ENCODE measurements at places on chromosomes 11 and 22.

- DNase-seq, result no peak
Measured at GRCh38 chr11:59173964-59174663, 2.2 kb downstream of the DTX4 start.

- DNase-seq, result no peak
Measured at GRCh38 chr22:41863472-41863871, 30.6 kb downstream of the SREBF2 start.

- peak; percentile 44 for DNase-seq
Measured at GRCh38 chr11:118841469-118842242, 42.0 kb upstream of the CXCR5 start.

GRCh38 chr11:92449222-92449621 lies 224.6 kb downstream of the FAT3 start:
- no peak for DNase-seq

- DNase-seq, result no peak
Measured at GRCh38 chr11:64144587-64145472, 21.1 kb downstream of the MACROD1 start.

DNA sequence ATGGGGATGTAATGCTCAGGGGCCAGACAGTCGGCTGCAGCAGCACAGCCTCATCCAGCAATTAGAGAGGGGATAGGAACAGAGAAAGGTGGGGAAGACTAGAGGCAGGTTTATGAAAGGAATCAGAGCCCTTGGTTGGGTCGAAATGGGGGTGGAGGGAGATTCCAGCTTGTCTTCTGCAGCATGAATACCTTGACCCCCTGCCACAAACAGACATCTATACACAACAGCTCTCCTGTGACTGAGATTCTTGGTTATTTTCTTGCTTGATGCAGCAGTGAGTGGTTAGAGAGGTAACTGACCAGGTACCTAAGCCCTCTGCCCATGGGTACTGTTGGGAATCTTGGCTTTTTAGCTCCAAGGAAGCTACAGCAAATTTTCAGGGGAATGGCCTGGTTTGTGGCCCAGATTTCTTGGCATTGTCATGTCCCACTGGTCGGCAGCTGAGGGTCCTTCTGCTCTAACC lies at the start of gene TRIM49D1:
TRIM49D1 (minus strand) TSS at position 51 of the 466 bp plus-strand sequence. CDS start 4,535 bp downstream, outside the sequence.
- no peak for DNase-seq

- DNase-seq, result no peak
Measured at GRCh38 chr11:69466039-69466438, 15.4 kb upstream of the LINC01488 start.

DNA sequence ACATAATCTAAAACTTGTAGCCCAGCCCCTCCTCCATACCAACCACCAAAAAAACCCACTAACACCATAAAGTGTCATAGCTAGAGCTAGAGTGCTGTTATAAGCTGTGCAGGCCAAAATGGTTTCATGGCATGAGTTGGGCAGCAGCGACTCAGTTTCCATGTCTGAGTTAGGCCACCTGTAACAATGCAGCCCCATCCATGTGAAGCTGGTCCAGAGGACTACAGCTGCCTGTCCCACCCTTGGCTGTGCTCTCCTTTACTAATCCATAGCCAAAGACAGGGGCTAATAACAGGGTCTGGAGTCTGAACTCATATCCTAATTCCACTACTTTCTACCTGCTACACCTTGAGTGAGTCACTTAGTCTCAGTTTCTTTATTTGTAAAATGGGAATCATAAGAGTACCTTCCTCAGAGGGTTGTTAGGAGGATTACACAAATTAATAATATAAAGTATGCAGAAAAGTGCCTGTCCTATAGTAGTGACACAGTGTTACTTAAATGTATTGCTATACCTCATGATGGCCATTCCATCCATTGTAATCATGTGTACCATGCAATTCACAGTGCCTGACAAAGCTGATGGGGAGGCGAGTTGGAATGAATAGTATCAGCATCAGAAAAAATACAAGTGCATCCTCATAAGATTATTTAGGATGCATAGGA lies 20.6 kb downstream of the KCNQ1OT1 start:
- no peak for DNase-seq

DNA sequence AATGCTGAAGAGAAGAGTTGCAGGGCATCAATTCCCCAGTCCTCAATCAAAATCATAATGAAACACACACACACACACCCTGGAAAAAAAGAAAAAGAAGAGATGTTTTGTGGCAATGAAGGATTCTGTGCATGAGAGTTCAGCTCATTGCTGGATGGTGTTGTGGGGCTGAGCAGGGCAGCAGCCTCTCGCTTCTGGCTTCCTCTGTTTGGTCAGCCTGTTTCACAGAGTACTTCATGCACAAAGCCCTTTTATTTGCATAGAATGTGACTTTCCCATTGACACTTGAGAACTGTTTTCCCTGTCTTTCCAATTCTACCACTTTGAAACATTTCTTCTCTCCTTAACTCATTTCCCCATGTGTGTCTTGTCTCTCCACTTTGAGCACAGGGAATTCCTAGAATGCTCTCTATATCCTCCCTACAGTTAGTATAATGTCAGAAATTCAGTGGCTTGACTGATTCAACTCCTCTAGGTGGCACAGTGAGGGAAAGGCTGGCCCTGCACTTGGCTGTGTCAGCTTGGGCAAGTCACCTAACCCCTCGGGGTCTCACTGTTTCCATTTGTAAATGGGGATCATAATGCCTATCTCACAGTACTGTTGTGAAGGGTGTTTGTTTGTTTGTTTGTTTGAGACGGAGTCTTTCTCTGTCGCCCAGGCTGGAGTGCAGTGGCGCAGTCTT lies 25.4 kb upstream of the BSX start:
- no peak for DNase-seq

DNA sequence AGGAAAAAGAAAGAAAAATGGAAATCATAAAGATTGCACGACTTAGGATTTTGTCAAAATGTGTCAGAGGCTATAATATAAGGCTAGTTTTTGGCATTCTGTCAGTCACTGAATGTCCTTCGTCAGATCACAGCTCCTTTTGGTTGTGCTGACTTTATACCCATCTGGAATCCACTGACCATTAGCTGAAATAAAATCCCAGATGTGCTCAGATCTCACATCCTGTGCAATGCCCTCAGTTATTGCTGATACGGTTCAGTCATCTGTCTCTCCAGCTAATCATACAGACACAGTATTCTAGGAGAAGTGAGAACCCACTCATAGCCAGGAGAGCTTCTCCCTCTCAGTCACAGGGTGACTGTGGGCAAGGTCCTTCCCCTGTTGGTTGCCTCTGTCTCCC lies 11.5 kb downstream of the CD44 start:
- no peak for DNase-seq

DNA sequence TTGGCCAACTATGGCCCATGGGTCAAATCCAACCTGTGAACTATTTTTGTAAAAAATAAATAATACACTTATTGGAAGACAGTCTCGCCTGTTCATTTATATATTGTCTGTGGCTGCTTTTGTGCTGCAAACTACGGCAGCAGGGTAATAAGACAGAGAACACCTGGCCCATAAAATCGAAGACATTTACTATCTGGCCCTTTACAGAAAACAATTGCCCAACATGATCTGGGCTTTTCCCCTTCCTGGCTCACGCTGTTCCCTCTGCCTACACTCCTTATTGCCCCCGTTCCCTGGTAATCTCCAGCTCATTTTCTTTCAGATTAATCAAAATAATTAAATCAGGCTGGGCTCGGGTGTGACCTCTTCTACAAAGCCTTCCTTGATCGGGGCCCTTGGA lies 5.6 kb downstream of the PLAAT2 start:
- DNase-seq, result no peak

DNA sequence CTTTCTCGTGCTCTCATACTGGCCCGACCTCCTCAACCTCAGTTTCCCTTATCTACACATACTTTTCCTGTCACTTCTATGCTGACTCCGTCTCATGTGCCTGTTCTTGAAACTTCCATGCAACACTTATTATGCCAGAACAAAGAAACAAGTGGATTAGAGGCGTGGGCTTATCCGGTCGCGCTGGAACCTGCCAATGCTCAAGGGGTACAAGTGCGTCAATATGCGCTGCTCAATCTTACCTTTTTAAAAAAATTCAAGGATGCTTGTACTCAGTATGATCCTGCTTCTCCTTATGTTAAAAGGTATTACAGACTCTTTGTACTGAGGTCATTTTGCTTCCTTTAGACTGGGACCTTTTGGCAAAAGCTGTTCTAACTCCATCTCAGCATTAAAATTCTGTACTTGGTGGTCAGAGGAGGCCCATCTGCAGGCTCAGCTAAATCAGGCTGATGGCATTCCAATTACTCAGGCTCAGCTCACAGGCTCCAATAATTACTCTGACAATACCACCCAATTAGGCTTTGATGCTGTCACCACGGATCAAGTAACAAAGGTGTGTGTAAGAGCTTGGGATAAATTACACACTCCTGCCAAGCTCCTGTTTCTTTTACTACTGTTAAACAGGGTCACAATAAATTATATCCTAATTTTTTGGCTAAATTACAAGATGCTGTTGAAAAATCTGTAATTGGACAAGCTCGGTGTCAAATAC lies 26.3 kb upstream of the ALDH3B2 start:
- DNase-seq, result no peak

DNA sequence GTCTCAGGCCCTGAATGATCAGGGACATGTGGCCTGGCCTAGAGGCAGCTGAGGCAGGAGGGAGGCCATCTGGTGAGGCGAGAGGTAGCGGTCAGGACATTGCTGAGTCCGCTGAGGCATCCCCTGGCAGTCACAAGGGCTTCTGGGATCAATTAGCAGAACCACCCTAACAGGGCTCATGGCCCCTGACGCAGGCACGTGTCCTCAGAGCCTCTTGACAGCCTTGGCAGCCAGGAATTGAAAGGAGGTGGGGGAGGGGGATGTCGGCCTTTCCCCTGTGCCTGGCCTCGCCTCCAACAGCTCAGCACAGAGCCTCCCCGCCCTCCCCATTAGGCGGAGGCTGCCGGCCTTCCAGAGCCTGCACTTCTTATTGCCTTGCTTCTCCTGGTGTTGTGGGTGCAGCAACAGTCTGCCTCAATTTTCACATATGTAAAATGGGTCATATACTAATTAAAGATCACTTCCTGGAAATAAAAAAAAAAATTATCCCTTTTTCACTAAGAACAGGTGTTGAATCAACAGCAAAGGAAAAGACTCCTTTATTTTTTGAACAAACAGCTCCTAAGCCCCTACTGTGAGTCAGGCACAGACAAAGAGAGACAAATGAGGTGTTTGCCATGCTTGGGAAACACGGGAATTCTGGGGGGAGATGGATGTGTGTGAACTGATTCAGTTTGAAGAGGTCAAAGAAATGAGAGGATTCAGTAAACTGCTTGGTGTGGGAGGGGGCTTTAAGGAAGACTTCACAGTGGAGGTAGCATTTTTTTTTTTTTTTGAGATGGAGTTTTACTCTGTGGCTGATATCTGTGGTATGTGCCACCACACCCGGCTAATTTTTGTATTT lies 55.3 kb downstream of the NFAM1 start:
- no peak for DNase-seq

DNA sequence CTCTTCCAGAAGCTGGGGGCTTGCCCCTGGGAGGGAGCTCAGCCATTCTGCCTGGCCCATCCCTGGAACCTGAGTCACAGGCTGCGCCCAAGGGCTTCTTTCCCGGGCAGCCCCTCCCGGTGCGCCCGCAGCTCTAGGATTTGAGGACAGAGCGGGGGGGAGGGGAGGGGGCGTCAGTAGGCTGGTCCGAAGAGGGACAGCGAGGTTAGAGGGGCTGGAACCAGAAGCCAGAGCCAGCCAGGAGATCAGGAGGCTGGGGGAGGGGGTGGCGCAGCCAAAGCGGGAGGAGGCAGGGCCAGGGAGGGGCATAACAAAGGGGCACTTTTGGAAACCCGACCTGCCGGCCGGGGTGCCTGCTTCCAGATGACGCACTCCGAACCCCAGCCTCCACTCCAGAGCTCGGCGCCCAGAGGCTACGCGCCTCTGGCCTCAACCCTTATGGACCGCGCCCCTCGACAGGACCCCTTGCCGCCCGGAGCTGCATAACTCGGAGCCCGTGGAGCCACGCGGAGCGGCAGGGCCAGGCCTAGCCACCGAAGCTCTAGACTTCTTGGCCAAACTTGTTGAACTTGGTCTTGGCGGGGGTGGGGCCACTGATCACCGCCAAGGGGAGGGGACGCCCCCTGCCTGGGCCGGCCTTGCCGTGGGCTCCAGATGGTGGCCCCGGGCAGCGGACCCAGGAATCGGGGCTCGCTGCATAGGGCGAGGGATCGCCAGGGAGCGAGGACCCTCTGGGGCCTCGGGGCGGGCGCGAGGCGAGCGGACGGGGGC lies 744 bp downstream of the PACSIN3 start:
- no peak for DNase-seq

GRCh38 chr11:67311556-67312082 lies 8.3 kb downstream of the SSH3 start:
- DNase-seq, result no peak

DNA sequence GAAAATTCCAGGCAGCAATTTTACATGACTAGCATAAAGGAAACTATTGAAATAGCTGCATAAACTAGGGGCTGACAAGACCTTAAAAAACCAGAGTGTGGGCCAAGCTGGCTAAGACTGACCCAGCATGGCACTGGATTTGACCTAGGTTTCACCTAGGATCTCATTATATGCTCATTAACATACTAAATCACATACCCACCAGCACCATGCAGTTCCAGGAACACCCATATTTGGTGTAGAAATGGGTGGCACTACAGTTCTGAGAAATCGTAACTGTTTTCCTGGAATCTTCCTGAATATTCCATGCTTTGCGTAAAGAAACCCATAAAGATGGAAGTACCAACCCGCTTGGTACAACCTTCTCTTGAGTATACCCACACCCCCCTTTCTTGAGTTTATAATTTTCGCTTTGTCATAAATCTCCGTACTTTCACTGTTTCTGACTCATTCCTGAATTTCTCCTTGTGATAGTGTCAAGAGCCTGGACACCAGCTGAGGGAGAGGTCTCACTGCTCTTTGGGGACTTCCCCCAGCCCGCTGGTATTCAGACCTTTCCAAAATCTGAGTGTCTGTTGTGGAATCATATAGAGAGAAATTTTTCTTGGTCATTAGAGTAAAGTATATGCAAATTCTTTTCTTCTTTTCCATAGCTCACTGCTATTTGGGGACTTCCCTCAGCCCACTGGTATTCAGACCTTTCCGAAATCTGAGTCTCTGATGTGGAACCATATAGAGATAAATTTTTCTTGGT lies 55.1 kb downstream of the MTMR3 start:
- DNase-seq, result no peak

- no peak for DNase-seq
Measured at GRCh38 chr11:6825231-6825744, 20.2 kb upstream of the OR10A5 start.

- DNase-seq, result peak; percentile 68
Measured at GRCh38 chr11:65078151-65078550, 5.7 kb downstream of the CDCA5 start.

- no peak for DNase-seq
Measured at GRCh38 chr11:126927623-126928022, 72.9 kb downstream of the KIRREL3 start.

GRCh38 chr22:36383110-36383581 lies 4.6 kb downstream of the MYH9 start:
- DNase-seq, result peak; percentile 70

- no peak for DNase-seq
Measured at GRCh38 chr11:19168090-19168489, 33.7 kb downstream of the CSRP3 start.

- peak; percentile 82 for DNase-seq
Measured at GRCh38 chr22:36409911-36410756, 22.4 kb upstream of the MYH9 start.

Measured in CD4-positive, alpha-beta T cell treated with Interleukin-15 for 1 hour (primary cell).